Karpas-422 (cell line): ENCODE measurements at places on chromosomes 4 and X.
A peak's percentile ranks its signal among the peaks of the same experiment; 100 is the strongest.

DNA sequence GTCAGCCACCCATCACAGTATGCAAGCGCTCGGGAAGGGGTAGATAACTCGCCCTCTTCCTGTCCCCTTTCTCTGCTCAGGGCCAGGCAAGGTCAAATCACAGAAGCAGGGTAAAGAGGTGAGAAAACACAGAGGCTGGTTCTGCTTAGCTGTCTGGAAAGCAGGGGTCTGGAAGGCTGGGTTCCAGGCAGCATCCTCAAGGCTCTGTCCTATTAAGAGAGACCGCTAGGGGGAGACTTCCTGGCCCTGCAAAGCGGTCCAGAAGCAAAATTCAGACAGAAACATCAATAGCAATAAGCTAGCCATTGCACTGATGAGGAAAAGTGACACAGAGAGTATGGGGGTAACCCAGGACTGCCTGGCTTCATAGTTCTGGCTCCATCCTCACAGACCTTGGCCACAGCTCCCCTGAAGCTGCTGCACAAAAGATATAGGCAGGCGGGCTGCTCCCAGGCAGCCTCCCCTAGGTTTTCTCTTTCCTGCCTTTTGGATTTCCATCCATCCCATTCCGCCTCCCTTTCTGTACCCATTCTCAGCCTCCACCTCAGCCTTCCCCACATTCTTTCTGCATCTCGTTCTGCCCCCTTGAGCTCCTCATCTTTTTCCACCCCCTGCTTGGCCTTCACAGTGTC lies 308.5 kb downstream of the EVC2 start:
- peak; percentile 79 for DNase-seq

DNA sequence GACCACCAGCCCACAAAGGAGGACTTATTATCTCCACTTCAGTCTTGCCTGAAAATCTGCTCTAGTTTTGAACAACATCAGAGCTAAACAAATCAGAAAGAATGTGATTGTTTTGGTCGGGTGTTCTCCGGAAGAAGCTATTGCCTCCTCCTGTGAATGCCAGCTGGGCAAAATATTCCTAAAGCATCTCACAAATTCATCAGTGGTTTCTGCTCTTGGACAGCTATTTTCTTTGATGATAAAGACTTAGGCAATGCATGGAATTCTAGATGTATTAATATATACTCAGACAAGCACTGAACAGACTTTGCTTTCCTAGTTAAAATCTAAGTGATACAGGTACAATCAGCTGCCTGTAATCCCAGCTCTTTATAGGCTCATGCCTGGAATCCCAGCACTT lies 71.8 kb downstream of the ASMT start:
- DNase-seq = peak; percentile 37

DNA sequence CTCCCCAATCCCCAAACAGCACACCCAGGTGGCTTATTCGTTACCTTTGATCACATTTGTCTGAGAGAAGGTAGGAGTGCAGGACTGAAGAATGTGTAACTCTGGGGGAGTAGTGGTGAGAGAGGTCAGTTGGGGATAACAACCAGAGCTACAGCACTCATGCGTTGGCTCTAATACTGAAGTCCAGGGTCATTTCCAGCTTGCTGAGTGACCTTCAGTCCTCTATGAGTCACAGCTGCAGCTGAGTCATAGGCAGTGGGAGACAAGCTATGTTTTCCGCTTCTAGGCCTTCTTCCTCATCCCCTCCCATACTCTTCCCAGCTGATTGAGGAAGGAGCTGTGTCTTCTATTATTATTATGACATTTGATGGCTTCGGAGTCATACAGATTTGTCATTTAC lies 31.6 kb upstream of the CT47C1 start:
- no peak for DNase-seq

DNA sequence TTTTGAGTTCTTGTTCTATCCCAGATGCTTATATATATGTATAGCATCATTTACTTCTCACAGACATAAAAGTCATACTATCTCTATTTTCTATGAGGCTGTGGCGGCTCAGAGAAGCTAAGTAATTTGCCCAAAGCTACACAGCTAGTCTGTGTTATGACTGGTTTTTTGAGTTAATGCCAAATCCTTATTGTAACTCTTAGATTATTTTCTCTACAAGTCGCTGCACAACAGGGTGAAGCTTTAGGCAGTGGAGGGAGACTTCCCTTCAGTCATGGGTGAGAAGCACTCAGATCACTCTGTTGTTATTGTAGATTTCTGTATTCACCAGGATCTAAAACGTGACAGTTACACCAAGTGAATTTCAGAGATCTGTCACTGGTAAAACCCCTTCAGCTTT lies 48.1 kb downstream of the WWC2 start:
- DNase-seq = no peak

DNA sequence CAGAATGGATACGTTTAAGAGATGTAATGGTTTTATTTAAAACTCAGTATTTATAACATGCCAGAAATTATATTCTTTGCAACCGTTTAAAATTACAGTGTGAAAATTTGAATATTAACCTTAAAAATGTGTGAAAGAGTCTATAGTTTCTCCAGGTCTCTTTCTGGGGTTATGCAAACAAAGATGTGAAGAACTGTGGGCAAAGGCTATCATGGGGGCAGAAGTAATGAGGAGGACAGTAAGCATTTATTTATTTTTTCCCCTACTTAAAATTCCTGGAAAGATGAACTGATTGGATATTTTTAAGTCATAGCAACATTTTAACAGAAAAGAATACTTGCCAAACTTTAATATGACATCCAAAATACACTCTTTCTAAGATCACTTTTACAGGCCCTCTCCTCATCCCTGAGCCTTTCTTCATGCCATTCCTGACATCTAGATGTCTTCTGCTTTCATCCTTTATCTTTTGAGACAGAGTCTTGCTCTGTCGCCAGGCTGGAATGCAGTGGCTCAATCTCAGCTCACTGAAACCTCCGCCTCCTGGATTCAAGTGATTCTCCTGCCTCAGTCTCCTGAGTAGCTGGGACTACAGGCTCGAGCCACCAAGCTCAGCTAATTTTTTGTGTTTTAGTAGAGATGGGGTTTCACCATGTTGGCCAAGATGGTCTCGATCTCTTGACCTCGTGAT lies 46.1 kb downstream of the TMEM131L start:
- no peak for DNase-seq

DNA sequence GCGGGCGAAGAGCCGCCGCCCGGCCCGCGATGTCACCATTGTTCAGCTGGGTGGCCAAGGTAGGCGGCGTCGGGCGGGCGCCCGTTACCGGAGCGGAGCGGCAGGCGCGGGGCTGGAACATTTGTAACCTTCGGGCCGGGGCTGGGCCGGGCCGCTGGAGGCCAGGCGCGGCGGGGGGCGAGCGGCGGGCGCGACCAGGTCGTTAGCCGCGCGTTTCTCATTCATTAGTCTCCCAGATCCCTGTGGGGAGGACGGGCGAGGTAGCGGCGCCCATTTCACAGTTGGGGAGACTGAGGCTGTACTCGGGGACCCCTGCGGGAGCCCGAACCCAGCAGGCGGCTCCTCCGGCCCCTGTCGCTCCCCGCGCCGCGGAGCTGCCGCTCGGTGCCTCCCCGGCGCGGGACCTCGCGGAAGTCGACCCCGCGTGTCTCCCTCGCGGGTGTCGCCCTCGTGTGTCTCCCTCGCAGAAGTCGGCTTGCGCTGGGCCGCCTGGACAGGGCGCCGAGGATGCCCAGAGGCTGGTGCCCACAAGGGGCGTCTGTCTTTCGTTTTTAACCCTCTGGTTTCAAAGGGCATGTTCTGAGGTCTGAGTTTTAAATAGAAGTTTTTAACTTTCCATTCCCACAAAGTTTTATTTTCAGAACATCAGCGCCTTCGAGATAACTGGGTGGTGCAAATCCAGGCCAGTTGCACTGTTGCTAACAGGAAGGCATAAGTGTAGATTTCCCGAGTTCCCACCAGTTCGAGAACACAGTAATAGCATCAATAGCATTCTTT lies 17.5 kb downstream of the PTTG2 start:
- DNase-seq = peak; percentile 68

DNA sequence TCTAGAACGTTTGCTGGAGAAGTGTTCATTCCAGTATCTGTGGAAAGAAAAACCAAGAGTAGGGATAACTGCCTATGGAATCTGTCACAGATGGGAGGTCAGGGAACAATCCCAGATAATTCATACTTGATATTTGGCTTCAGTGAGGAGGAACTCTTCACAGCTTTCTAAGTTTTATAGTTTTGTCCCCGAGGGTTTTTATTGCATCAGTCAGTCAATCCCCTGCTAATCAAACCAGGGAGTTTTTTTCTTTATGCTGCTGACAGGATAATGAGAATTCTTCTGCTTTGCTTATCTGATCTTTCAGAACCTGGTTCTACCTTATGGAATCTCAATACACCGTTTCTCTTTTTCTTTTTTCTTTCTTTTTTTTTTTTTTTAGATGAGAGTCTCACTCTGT lies 633 bp upstream of the TRIML2 start:
- DNase-seq = no peak

- no peak for DNase-seq
These were observed 1.1 kb downstream of the ITGB1BP2 start for GRCh38 chrX:71302461-71303213.

GRCh38 chrX:120755066-120755846 lies 120.4 kb downstream of the CT47B1 start:
- DNase-seq = peak; percentile 75
